ENCODE measurements at places on chromosomes 12 and 14.

- no peak for DNase-seq
These were observed 476.8 kb downstream of the TRHDE start for GRCh38 chr12:72748971-72749370.

- DNase-seq, result no peak
These were observed 62.5 kb upstream of the TBX3 start for GRCh38 chr12:114746297-114747011.

DNA sequence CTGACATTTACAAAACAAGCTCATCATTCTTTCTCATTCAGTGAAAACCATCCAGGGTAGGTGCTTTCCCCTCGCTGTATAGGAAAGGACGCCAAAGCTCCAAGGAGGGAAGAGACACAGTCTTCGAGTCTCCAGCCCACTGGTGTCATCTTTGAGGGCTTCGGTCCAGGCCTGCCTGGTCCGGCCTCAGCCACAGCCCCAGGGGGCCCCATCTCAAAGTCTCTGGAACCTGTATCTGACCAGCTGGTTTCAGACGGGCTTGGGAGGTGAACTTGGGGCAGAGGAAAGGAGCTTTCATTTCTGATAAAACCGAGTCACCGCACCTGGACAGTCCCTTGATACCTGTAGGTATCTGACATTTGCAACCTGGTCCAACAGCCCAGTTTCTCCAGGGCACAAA lies 229.5 kb upstream of the RTL1 start:
- DNase-seq, result no peak

DNA sequence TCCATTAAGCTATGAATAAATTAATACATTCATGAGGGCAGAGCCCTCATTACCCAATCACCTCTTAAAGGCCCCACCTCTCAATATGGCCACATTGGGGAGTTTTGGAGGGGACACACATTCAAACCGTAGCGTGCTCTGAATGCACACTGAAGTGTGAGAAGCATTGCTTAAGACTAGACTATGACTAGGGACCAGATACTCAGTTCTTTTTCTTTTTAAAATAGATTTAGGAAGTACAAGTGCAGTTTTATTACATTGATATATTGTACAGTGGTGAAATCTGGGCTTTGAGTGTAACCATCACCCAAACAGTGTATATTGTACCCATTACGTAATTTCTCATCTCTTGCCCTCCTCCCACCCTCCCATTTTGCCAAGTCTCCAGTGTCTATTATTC lies 21.0 kb upstream of the JDP2 start:
- no peak for DNase-seq

DNA sequence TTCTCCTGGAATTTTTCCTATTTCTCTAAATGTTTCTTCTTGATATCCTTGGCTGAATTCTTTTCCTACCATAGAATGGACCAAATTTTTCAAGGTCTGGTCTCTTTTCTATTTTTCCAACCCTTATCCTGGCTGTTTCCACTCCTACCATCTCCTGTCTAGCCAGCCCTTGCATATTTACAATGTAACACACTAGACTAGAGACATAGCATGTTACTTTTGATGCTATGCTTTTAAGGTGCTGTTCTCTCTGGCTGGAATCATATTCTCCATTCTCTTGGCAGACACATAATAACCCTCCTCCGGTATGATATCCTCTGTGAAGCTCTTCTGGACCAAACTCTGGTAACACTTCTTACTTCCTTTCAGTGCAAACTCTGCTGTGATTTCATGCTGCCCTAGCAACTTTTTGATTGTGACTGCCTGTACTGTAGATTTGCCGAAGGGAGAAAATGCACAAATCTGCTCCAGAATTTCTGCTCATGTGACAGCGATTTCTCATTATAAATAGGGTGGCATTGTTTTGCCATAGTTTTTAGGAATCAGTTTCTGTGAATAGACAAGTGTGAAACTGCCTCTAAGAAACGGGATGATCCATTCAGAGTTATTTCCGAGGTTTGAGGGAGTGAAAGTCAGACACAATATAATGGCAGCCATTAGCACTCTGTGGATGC lies 284.4 kb downstream of the MDGA2 start:
- no peak for DNase-seq

- no peak for DNase-seq
These were observed 85.5 kb upstream of the TRAF3 start for GRCh38 chr14:102691763-102692162.

DNA sequence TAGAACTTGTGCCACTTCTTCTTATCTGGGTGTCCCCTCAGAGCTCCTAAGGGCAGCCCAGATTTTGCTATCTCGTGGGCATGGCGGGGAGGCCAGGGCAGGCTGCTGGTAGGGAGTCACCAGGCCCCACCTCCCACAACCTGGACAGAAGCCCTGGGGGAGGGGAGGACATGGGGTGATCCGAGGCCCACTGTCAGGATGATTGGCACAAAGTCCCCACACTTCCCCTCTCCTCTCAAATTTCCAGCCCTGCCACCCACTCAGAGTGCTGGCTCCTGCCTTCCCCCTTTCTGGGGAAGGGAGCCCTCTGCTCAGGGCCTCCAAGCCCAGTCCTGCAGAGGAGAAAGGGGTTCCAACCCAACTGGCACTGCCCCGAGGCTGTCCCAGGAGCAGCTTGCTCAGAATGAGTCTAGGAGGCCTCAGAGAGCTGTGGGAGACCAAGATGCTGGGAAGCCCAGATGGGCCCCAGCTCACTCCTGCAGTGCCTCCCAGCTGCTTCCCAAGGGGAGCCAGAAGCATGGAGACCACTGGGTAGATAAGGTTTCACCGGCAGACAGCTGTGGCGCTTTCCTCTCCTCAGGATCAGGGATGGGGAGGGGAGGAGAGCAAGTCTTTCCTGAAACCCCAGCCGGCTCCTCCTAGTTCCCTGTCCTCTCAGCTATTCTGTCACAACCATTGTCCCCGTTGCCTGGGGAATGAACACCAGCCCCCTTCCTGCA lies 82.8 kb downstream of the B4GALNT3 start:
- DNase-seq, result no peak
